ENCODE measurements at places on chromosomes 13 and 19.
A peak's percentile ranks its signal among the peaks of the same experiment; 100 is the strongest.

DNA sequence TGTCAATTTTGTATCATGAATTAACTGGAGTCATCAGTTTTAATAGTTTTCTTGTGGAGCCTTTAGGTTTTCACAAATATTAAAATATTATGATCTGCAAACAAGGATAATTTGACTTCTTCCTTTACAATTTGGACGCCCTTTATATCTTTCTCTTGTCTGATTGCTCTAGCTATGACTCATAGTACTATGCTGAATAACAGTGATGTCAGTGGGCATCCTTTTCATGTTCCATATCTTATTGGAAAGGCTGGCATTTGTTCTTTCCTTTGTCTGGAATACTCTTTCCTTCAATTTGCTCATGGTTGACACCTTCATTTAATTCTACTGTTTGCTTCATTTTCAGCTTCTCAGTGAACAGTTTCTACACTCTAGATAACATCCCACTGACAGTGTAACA, 1129.3 kb downstream of the SLITRK5 start:
- peak; percentile 40 for DNase-seq

DNA sequence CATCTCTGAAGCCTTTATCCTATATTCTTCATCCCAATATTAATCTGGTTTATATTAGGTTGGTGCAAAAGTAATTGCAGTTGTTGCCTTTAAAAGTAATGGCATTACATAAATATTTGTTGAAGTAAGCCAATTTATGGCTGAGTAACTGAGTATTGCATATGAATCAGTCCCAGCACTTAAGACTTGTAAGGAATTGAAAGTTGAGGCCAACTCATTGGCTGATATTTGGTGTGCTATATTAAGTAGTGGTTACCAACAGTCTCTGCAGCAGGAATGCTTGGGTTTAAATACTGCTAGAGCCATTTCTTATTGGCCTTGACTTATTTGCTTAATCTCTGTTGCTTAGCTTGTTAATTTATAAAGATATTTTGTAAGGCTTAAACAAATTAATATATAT, 460.7 kb downstream of the GPC6 start:
- DNase-seq: no peak

- peak; percentile 3 for DNase-seq
These were observed 6.2 kb upstream of the WBP4 start for GRCh38 chr13:41054919-41055619.

- DNase-seq: no peak
These were observed 41.2 kb downstream of the MIPEP start for GRCh38 chr13:23848019-23848418.

GRCh38 chr13:36918246-36919131, 1.5 kb downstream of the SMAD9 start:
- no peak for DNase-seq

DNA sequence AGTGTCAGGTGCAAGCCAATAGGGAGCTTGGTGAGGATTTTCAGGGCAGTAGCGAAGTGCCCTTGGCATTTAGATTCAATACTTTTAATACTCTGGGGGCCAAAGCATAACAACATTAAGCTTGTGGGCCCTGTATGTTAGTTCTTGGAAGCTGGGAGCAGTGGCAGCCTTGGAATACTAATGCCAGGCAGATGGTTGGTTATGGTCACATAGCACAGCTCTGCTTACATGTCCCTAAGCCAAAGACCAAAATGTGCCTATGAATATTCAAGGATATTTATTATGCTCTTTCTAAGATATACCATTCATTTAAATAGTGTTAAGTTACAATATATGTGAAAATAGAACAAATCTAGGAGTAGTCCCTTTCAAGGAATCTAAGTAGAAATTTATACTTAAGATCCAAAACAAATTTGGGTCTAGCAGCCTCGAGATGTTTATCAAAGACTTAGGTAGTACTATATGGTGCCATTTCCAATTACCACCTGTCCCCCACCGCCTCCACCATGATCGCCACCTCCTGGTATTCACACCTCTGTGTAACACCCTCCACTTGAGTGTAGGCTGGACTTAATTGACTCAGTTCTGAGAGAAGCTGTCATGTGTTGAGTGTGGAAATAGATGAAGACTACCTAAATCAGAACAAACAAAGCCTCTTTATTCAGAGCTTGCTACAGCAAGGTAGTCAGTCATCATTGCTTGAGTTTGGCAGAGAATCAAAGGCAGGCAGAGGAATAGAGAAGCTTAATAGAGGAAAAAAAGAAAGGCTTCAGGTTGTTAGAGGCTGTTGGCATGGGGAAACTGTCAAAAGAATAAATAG, 261.0 kb downstream of the GPC5 start:
- DNase-seq: no peak

GRCh38 chr13:46896341-46897137, at the start of gene HTR2A:
TSS of gene HTR2A (minus strand) at chr13:46897053. CDS start at chr13:46895906, 1,147 bp downstream.
- DNase-seq: no peak

GRCh38 chr19:3620145-3620816, 6.3 kb downstream of the CACTIN start:
- DNase-seq: no peak

GRCh38 chr13:81018936-81019335, 678.0 kb upstream of the SPRY2 start:
- no peak for DNase-seq

DNA sequence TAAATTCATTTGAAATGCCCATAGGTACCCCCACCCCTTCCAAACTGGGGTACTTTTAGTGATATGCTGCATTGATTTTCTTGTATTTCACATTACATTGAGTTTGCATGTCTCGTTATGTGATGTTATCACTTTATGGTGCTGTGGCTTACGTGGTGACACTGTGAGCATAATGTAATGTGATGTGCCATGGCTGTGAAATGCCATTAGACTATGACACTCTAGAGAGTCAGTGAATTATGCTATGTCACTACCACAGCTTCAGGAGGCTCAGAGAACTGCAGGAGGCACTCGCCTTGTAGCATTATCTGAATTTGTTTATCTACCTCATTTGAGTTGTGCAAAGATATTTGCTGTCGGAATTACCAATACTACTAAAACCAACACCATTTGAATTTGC, 590.1 kb upstream of the SLC10A2 start:
- no peak for DNase-seq

Data from NCI-H1930 (cell line).